Effector CD4-positive, alpha-beta T cell (primary cell): ENCODE measurements at places on chromosomes 3 and 15.

- peak; percentile 47 for DNase-seq
Observed at GRCh38 chr3:100590114-100590839, 19.1 kb upstream of the ADGRG7 start.

DNA sequence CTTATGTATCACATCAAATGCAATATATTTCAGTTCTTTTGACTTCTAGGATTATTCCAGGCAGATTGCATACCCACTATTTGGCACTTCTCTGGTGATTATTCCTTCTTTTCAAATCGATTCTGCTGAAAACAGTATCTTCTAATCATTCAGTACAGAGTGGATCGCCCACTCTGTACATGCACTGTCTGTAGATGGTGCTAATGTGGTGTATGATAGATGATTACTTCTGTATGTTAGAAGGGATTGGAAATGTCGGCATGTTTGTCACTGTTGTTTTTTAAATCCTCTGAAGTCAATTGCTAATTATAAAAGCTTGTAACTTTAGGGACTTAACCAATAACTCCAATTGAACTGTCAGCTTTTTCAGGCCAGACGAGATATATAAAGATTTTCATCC is 642.5 kb downstream of the GRM7 start:
- no peak for DNase-seq

DNA sequence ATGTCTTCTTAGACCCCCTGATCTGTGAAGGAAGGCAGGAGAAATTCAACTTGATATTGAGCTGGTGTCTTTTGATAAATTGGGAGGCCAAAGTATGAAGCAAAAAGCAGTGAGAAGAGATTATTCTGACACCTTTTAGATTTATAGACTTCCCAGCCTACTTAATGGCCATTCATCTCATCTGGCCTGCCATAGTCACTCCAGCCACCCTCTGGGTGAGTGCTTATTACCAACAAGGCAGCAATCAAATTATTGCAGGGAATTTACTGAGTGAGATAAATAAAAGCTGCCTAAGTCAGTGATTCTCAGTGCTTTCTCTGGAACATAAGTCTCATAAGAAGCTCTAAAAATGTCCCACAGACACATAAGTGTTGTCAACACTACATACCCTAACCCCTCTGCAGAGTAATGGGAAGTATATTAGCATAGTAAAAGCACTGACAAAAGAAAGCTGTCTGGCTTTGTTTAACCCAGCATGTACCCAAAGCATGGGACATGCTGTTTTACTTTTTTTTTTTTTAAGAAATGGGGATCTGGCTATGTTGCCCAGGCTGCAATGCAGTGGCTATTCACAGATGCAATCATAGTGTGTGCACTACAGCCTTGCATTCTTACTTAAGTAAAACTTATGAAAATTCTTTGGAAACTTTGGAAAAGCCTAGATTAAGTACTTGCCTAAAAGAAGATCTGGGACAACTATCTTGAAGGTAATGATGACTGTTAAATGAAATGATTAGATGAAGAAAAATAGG is 725.3 kb downstream of the TUSC7 start:
- DNase-seq: no peak

GRCh38 chr15:39075756-39076341 is 505.0 kb upstream of the THBS1 start:
- no peak for DNase-seq
